ENCODE measurements at places on chromosomes 12 and 14.

DNA sequence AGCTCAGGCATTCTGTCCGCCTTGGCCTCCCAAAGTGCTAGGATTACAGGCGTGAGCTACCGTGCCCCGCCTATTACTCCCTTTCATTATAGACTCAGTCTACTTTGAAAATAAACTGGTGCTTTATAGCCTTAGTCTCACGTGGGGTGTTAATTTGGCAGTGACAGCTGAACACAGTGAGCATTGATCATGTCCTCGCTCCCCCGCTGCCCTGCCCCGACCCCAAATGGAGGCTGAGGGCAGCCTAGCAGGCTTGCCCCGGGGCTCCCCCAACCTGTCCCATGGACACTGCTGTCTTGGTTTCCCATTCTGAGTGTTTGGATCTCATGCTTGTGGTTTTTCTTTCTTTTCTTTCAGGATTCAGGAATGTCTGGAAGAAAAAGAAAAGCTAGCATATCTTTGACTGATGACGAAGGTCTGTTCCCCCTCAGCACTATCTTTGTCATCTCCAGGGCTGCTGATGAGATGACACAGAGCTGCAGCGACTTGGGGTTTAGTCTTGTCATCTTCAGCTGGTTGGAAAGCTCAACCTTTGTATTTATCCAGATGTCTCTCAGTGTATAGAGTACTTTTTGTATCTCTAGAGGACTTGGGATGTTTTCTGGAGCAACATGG lies 42.2 kb downstream of the EP400 start:
- no peak for DNase-seq

GRCh38 chr12:109182041-109182839 lies 65.9 kb downstream of the ACACB start:
- DNase-seq, result no peak

DNA sequence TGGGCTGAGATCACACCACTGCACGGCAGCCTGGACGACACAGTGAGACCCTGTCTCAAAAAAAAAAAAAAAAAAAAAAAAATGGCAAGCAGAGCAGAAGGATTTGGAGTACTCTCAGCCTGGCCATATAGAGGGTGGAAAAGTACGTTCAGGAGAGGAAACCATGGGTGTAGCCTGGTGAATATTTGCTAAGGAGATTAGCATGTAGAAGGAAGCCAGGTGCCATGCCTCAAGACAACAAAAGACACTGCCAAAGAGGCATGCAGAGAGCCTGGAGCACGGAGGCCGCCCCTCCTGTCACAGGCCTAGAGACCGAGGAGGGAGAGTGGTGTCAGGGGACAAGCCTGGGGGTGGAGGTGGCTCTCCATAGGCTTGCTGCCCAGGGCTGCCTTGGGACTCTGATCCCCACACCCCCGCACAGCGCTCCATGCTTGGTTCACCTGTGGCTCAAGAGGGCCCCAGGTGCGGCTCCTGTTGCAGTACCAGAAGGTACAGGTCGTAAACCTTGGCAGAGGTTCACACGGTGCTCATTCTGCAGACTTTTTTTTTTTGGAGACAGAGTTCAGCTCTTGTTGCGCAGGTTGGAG lies 27.9 kb upstream of the DEGS2 start:
- no peak for DNase-seq

GRCh38 chr14:23215421-23215820 lies 22.3 kb upstream of the RNF212B start:
- no peak for DNase-seq

GRCh38 chr14:78403278-78403815 lies 233.2 kb downstream of the NRXN3 start:
- no peak for DNase-seq

- no peak for DNase-seq
These were observed 68.9 kb downstream of the ZNF641 start for GRCh38 chr12:48281811-48282210.

DNA sequence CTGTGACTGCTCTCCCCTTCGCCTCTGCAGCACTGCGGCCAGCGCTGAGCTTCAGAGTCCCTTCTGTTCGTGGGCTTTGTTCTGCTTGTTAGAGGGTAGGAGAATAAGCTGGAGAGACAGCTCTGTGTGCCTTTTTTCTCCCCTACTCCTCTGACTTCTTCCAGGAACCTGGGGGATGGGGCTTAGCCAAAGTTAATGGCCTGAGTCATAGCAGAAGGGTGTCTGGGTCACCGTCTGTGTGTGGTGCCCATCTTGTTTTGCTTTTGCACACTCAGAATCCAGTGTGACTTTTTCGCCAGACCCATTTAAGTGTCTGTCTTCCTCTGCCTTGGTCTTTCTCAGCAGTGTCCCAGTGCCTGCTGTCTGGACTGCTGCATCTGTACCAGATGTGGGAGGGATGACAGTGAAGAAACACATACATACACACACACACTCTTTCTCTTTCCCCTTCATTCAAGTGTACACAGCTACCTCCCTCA lies 3.0 kb downstream of the KIF5A start:
- DNase-seq, result no peak

- no peak for DNase-seq
These were observed 70.7 kb downstream of the C12orf75 start for GRCh38 chr12:105401198-105401597.

Data from activated B cell treated with CpG ODN at 0.5 μM for 24 hours (primary cell).